ENCODE measurements at places on chromosomes 12 and 14.

GRCh38 chr12:113831016-113831415, 135.1 kb downstream of the RBM19 start:
- no peak for DNase-seq

DNA sequence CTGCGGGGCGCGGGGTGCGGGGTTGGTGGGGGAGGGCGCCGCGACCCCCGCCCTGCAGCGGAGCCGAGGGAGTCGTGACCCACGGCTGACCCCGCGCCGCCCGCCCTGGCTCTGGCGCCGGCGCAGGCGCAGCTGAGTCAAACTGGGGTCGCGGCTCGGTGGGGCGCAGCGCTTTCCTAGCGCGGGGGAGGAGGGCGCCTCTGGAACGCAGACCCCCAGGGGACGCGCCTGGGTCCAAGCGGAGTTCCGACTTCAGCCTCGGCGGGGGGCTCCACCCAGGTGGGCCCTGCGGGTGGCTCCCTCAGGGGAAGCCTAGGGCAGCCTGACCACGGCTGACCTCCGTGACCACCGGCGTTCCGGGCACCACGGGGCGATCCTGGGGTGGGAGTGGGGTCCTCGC, 467 bp upstream of the ANHX start:
- no peak for DNase-seq

GRCh38 chr12:73964641-73965040, 573.0 kb upstream of the ATXN7L3B start:
- no peak for DNase-seq

DNA sequence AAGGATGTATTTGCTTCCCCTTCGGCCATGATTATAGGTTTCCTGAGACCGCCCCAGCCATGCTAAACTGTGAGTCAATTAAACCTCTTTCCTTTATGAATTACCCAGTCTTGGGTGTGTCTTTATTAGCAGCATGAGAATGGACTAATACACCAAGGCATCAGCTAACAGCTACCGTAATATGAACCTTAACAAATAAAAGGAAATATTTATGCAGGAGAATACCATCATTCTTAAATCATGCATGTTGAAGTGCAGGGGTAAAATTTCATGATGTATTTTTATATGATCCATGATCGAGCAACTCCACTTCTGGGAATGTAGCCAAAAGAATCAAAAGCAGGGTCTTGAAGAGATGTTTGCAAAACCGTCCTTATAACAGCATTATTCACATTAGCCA, 379.0 kb downstream of the NPAS3 start:
- no peak for DNase-seq

DNA sequence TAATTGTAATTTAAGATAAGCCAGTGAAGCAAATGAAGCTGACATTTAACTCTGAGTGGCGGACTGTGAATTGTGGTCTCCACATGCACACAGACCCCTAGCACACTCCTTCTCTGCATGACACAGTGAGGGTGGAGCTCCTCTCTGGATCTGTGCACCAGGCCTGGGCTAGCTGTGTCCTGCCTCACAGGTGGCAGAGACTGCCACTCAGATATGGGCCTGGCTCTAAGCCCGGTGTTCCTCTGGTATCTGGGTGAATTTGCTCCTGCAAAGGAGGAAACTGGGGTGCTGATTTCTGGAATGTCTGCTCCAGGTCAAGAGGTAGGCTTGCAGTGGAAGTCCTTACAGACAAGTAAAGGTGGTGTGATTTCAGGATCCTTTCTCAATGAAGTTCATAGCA, 282.4 kb downstream of the FOXN3 start:
- no peak for DNase-seq

GRCh38 chr12:71592841-71593240, 70.8 kb downstream of the ZFC3H1 start:
- DNase-seq: no peak

DNA sequence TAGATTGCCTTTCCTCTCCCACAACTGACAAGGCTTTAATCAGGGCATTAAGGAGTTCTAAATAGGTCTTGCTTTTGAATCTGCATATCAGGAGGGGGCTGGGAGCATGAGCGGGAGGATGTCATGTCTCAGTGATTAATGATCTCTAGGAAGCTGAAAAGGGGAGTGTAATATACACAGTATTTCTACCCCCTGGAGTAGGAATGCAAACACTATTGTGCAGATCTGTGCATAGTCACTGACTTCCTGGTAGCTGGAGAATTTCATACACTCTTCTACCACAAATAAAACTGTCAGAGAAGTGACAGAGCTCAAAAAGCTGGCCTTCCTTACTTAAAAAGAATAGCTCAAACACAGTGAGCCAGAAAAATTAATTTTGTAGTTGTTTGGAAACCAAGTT, 65.8 kb downstream of the RIC8B start:
- DNase-seq: peak; percentile 25

GRCh38 chr12:112161711-112162110, 36.4 kb downstream of the TRAFD1 start:
- DNase-seq: no peak

DNA sequence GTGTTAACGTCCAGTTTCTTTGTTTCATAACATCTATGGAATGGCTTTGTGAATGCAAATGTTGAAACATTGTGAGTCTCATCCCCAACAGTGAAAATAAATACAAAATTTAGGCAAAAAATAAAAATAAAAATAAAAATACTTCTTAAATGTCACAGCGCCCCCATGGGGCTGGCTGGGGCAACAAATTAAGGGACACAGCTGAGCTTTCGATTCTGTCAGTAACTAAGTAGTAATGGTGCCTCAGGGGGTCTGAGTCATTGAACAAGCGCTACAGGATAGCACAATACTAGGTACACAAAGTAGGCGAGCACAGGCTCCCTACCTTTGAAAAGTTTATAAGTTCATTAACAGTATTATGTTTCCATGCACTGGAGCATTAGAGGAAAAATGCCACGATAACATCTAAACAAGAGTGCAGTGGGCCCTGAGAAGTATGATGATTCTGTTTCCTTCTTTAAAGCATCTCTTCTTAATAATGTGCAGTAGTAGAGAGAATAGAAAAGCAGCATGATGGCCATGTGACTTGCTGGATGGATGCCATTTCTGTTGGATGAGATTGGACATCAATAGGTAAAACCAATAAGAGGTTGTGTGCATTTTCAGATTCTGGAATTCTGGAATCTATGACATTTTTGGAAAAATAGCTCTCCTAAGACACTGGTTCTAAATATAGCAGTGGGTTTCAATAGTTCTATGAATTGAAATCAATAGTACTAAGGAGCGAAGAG, 667.2 kb downstream of the DIO2 start:
- peak; percentile 2 for DNase-seq

- DNase-seq: peak; percentile 18
Observed at GRCh38 chr12:19131025-19131444, 1.5 kb downstream of the PLEKHA5 start.

DNA sequence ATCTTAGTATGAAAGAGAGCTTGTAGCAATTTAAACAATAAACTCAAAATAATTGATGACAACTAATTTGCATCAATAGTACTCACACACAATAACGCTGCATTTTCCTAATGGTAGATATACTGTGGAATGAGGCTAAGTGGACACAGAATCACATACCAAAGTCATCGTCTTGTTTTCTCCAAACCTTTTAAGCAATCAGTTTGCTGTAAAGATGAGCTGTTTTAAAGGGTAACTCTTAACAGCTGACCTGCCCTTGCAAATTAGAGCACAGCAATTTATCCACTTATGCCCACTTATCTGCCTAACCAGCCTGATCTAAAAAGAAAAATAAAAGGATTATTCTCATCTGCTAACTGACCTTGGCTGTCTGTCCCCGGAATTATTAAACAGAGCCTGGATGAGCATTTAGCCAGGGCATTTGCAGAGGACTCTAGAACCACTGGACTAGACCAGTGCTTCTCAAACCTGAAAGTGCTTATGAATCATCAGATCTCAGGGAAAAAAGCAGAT, 174.3 kb upstream of the BCL2L14 start:
- no peak for DNase-seq

- no peak for DNase-seq
Observed at GRCh38 chr12:69901221-69901905, 76.3 kb downstream of the MYRFL start.
